Tibial artery (tissue), 4 donors: ENCODE measurements at places on chromosomes 7 and 10.

DNA sequence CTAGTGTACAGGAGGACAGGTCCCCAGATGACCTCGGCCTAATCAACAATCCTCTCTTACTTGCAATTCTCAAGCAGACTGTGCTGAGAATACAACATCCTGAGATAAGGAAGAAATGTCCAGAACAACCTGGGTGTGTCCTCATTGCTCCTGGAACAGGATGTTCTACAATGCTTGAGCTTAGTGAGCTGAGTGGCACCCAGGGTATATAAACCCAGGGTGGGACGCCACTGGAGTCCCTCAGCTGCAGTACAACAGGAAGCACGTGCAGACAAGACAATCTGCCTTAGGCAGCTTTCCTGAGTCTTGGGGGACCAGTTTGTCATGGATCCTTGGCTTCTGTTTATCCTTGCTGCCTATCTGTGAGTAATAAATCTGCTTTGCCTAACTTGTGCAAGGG is 27.7 kb upstream of the SLC25A13 start:
- DNase-seq, result peak; percentile 29

GRCh38 chr7:98621573-98622482 is 4.7 kb downstream of the NPTX2 start:
- no peak for DNase-seq

- DNase-seq, result peak; percentile 89
Observed at GRCh38 chr10:75234017-75234682, 1.6 kb downstream of the COMTD1 start.

GRCh38 chr10:99279626-99280111 is 44.0 kb upstream of the HPSE2 start:
- no peak for DNase-seq

GRCh38 chr10:27601503-27601902 is 97.4 kb downstream of the RAB18 start:
- no peak for DNase-seq

DNA sequence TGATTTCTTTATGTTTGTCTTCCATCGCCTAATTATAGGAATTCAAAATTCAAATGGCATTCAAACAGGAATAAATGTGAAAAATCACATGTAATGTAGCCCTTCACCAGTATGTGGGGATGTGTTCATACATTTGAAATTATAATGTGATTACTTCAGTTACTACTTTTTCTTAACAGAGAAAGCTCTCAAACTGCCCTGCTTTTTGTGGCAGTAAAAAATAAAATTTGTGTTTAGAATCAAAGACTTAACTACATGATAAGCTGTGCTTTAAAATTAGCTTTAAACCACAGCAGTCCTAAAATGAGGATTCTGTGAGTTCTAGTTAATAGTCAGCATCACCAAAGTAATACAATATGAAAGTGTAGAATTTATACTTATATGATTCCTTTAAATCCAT is 7.8 kb upstream of the HERC4 start:
- no peak for DNase-seq

- DNase-seq, result no peak
Observed at GRCh38 chr10:878333-878759, 53.2 kb downstream of the LARP4B start.

GRCh38 chr10:96170230-96170629 is 40.1 kb downstream of the ZNF518A start:
- no peak for DNase-seq

- no peak for DNase-seq
Observed at GRCh38 chr7:131489196-131489595, 67.2 kb downstream of the PODXL start.

GRCh38 chr10:75592791-75593643 is 161.6 kb downstream of the LRMDA start:
- DNase-seq, result no peak

- DNase-seq, result peak; percentile 82
Observed at GRCh38 chr10:79239275-79239779, 107.9 kb upstream of the PPIF start.

DNA sequence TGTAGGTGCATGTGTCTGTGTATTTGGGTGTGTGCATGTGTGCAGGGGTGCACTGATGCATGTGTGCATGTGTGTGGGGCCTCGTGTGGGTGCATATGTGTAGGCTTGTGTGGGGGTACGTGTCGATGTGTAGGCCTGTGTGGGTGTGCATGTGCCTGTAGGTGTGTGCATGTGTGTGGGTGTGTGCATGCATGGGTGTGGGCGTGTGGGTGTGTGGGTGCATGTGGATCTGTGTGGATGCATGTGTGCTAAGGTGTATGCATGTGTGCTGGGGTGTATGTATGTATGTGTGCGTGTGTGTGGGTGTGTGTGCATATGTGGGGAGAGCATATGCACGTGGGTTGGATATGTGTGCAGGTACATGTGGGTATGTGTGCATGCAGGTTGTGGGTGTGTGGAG is 73.2 kb downstream of the NKX6-2 start:
- peak; percentile 50 for DNase-seq

DNA sequence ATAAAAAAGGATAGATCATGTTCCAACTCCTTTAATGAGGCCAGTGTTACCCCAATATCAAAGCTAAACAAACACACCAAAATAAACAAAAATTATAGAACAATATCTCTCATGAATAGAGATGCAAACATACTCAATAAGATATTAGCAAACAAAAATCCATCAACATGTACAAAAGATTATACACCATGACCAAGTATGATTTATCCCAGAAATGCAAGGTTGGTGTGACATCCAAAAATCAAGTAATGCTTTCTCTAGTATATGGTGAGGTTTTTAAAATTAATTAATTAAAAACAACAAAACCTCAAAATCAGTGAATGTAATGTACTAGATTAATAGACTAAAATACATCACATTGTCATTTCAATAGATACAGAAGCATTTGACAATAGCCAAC is 11.0 kb upstream of the MSMB start:
- no peak for DNase-seq

DNA sequence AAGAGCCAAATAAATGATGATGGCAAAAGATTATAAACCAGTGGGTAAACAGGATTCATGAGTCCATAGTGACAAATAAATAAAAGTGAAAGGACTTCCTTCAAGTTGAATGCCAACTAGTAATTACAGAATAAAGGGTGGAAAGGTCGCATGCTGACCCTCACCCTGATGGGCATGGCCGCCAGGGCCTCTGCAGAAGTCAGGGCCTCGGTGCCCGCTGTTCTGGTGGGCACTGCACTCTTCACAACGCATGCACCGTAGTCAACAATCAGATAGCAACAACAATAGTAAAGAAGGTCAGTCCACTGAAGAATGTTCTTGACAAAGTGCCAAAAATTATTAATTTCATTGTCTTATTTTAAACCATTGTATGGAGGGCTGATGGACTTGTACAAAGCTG is 123.2 kb upstream of the LANCL2 start:
- no peak for DNase-seq

- DNase-seq, result no peak
Observed at GRCh38 chr7:84042110-84042539, 152.5 kb downstream of the SEMA3A start.

DNA sequence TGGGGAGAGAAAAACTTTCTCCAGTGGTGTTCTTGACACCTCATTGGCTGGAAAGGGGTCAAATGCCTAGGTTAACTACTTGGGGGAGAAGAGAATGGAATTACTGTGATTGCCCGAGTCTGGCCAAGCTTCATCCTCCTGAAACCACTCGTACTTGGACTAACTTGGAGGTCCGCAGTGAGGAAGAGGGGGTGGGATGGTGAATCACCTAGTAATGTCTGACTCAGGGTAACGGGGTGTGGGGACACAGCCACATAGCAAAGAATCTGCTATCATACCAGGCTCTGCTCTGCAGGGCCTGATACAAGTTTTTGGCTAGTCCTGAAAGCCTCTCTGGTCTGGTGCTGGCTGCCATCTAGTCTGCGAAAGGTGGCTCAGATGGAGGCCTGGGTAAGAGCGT is 190.9 kb downstream of the RPS24 start:
- DNase-seq, result no peak

- DNase-seq, result no peak
Observed at GRCh38 chr7:117045927-117046710, 92.8 kb downstream of the ST7 start.

GRCh38 chr7:105107458-105107857 is 93.5 kb downstream of the KMT2E start:
- no peak for DNase-seq

DNA sequence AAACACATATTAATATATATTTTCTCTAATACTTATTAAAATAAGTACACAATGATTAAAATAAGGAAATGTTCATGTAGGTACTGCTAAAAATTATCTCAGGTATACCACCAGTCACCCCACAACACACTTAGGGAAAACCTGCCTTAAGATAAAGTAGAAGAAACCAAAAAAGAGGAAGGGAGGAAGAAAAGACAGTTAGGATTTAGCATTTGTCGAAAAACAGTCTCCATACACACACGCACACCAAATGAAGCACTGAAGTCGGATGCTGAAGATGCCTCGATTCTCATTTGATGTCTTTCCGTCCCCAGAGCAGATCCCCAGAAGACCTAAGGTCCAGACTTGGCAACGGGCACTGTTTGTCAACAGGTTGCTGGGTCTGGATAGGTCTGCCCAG is 30.0 kb upstream of the ARID5B start:
- DNase-seq, result no peak

GRCh38 chr7:25495342-25496250 is 267.3 kb upstream of the NPVF start:
- DNase-seq, result no peak

GRCh38 chr10:7649673-7650300 is 17.0 kb downstream of the ITIH5 start:
- peak; percentile 45 for DNase-seq

GRCh38 chr7:74012842-74013249 is 15.1 kb upstream of the ELN start:
- DNase-seq, result peak; percentile 90

- DNase-seq, result no peak
Observed at GRCh38 chr7:120718361-120718760, 139.6 kb downstream of the TSPAN12 start.

DNA sequence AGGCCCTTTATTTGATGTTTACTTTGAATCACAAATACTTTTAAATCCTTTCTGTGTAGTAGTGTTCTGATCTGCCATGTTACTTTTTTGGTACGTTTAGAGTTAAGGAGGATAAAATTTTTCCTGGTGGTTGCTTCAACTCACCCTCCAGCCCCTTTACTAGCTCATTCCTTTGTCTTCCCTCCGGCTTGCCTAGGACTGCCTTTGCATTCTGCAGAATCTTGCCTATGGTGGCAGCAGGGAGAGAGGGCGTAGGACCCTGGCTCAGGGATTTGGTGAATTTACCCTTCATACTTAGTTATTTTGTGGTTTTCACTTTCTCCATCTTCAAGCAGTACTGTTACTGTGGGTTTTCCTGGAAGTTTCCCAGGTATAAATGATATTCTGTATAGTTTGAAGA is 833.5 kb downstream of the XPNPEP1 start:
- no peak for DNase-seq

GRCh38 chr7:22318376-22318775 is 38.6 kb downstream of the RAPGEF5 start:
- DNase-seq, result no peak

- DNase-seq, result no peak
Observed at GRCh38 chr10:22593636-22594198, 120.7 kb downstream of the PIP4K2A start.

DNA sequence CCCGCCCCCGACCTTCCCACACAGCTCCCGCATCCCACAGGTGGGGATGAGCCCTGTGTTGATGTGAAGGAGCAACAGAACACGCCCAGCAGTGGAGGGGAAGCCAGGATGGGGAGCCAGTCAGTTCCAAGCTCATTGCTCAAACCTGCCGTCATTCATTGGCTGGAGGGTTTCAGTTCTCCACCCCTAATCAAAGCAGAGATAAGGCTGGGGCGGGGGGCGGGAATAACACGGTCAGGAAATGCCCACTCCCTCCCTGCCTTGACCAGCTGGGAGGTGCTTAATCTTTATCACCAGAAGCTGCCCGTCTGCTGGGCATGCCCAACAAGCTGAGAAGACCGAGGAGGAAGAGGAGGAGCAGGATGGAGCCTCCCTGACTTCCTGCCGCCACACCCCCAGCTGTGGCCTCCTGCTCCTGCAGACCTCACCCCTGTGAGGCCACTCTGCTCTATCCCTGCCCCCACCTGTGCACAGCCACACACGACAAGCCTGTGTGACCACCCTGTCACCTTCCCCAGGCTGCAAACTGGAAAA is 265.1 kb downstream of the ZEB1 start:
- no peak for DNase-seq

DNA sequence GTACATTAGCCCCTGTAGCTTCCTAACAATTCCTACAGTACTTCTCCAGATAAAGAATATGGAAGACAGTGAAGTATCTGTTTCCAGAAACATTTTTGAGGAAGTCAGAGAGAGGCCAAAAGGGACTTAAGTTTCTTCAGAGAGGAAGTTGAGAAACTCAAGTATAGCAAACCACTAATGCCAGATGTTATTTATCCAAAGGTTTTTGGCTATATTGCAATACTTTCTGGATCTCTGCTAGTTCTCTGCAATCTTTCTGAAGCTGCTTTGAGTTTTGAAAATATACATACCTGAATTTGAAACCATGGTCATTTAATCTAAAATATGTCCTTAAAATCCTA is 64.7 kb downstream of the BICC1 start:
- no peak for DNase-seq

DNA sequence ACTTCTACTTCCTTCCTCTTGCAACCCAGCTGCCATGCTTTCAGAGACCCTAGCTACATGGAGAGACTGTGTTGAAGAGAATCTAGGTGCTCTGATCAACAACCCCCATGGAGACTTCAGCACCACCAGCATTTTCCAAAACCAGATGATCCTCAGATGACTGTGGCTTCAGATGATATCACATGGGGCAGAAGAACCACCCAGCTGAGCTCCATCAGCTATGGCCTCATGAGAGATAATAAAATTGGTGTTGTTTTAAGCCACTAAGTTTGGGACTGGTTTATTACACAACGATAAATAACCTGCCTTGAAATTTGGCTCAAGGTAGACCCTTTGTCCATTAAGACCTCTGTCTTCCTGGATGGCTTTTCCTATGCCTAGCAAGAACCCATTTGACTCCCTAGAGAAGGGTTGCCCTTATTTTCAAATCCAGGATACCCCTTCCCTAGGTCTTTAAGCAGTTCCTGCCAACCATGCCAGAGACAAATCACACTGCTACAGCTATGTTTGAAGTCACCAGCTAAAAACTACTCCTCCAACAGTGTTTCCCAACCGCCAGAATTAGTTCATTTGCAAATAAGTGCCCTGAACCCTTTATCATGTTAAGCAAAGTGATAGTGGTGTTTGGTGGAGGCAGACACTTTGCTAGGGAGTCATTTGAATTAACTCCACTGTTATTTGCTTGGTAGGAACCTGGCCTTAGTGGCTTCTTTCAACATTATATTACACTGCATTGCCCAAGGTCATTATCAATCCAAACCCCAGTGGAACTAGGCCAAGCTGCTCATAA is 136.9 kb upstream of the PALS2 start:
- no peak for DNase-seq
